ENCODE measurements at places on chromosomes 11 and 22.

DNA sequence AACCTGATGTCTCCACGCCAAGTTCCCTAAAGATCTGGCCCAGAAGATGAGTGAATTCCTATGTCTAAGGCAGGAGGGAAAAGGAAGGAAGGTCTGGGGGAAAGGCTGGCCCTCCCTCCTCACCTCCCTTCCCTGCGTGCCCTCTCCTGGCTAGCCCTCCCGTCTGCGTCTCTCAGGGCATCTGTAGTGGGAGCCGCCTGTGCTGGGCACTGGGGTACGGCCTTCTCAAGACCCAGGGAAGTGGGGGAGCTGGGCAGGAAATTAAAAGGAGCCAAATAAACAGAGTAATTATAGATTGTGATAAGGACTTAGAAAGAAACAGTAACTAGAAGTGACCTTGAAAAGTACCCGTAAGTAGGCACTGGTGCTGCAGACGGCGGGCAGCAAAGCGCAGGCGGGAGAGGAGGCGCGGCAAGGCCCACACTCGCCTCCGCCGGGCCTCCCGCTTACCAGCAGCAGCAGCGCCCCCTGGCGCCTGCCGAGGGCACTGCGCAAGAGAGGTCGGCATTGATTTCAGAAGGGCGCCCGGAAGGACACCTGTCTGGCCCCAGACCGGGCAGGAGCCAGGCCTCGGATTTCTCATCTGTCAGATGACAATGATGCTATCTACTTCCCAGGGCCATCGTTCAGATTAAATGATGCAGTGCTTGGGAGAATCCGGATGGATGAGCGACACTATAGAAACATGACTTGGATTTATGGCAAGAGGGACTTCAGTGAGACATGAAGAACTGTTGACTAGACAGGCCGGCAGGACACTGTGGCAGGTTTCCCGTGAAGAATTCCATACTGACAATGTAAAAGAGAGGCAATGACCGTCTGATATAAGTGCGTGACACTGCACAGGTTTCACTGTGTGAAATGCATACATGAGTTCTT, 7.3 kb downstream of the KCNJ1 start:
- peak; percentile 33 for DNase-seq

DNA sequence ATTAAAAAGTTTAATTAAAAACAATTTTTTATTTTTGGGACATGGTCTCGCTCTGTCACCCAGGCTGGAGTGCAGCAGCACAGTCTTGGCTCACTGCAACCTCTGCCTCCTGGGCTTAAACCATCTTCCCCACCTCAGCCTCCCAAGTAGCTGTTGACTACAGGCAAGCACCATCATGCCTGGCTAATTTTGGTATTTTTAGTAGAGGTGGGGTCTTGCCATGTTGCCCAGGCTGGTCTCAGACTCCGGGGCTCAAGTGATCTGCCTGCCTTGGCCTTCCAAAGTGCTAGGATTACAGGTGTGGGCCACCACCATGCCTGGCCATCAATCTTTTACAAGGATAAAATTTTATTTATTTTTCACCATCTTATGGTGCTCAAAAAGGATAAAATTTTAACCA, 43.3 kb upstream of the PHOX2A start:
- no peak for DNase-seq

DNA sequence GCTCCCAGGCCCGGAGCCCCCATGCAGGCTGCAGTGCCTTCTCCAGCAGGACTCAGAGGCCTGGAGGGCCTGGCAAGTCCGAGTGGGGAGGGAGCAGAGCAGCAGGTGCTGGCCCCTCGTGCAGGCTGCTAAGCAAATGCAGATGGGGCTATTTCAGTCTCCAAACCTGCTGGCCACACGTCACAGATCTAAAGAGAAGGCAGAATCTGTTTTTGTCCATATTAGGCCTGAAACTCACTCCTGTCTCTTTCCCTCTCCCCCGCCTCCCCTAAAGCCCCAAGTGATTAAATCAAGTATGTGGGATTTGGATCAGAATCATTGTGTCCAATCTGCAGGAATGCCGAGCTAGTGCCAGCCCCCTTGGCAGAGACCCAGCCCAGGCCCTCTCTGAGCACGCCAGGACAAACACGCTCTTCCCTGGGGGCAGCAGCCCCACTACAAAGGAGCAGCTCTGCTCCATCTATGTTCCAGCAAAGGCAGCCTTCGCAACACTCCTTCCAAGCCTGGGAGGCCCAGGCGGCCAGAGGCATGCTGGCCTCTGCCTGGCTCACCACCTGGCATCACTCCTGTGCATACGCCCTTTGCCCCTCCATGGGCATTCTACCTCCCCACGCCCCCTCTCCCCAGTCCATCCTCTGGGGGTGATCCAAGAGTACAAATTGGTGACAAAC, 26.5 kb downstream of the RPL27A start:
- peak; percentile 97 for DNase-seq

- DNase-seq = no peak
Measured at GRCh38 chr11:38927993-38928392, 2330.0 kb upstream of the RAG2 start.

GRCh38 chr11:76380977-76381719, at the start of the genes GVQW3 and THAP12:
Gene GVQW3, plus strand, starts transcription at chr11:76381323. Its CDS starts 506 bp downstream, at chr11:76381829.
Gene THAP12, minus strand, starts transcription at chr11:76381132. Its CDS starts 296 bp downstream, at chr11:76380836.
- DNase-seq = peak; percentile 98

DNA sequence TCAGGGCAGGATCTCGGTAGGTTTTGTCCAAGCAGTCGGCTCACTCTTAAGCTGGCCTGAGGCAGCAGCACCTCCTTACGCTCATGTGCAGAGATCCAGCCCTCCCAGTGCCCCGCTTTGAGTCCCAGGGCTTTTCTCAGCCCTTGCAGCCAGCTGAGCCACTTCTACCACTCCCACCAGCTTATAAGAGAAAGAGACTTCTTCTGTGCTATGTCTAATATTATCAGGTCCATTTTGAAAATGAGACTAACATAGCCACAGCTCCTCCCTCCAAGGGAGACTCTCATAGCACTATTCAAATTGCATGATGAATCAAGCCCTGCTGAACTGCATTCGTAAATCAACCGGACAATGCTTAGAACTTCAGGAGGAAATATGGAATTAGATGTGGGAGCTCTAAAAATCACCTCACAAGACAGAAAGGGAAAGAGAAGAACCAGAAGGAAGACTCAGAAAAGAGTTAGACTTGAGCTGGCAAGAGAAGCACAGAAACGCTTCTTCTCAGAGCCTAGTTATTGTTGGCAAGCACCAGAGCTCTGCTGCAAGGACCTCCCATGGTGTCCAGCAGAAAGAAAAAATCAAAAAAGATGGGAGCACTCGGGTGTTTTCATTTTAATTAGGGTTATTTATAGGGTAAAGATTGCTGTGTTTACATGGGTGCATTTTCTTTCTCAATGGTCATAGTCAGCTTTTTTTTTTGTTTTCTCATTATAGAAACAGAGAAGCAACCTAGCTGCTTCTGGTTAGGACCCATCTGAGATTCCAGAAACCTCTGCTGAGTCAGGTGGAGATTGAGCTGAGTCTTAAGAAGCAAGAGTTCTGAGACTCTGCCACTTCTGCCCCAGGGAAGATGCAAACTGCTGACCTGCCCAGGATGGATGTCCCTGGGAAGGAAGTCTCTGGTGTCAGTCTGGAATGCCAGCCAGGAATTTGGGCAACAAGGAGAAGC, 181.4 kb downstream of the ETS1 start:
- DNase-seq = no peak

- DNase-seq = no peak
Measured at GRCh38 chr11:69055212-69055586, 6.5 kb downstream of the TPCN2 start.

DNA sequence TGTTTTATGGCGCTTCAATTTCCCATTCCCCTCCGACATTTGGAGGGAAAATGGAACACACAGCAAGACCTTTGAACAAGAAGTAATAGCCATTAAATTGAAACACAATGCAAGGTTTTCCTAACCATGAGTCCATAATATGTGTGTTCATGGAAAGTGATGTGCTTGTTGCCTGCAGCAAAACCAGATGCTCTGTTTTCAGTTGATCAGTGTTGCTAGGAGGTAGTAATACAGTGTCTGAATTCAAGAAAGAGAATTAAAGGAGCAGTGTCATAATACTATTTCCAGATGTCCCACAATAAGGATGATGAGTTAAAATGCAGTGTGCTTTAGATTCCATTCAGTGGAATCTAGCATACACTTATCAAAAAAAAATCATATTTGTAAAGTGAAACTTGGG, 637.4 kb upstream of the API5 start:
- no peak for DNase-seq

DNA sequence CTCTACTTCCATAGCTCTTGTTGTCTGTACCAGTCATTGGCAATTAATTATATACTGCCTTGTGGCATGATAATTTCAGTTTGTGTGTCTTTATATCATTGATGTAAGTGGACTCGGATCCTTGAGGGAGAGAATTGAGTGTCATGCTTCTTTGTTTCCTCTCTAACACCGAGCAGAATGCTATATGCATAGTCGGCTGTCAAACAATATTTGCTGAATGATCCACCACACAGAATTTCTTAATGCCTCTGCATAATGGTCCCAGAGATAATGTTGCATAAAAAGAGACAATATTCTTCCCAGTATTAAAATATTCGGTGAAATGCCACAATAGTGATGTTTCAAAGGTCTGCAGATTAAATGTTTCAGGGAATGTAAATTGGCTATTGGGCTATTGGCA, 664.8 kb downstream of the NTM start:
- DNase-seq = no peak

DNA sequence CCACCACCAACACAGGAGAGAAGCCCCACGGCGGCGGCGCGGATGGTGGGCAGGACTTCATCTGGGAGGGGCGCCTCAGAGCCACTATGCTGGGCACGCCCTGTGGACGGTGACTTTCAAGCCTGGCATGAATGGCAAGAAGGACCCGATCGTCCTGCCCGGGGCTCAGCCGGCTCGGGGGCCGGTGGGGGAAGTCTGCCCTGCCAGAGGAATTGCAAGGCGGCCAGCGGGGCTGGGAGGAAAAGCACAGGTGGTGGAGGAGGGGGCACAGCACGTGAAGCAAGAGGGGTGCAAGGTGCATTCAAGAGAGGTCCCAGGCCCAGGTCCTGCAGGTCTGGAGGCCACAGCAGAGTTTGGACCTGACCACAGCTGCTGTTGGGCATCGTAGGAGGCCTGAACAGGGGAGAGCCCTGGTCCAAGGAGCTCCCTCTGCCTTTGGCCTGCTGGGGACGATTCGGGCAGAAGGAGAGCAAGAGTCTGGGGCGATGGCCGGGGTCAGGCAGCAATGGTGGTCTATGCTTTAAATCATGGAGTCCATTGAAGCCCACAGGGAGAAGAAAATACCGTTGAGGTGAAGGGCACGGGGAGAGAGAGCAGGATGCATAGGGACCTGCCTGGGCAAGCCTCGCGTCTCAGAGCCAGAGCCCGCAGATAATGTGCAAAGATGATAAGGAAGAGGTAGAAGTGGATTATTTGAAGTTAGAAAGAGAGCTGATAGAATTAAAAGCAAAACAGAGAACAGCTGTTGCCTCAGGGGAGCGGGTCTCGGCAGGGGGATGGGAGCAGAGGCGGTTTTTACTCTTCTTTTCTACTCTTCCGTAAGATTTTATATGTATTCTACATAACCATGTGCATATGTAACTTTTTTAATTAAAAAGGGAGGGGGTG, 82.6 kb upstream of the SHISAL1 start:
- DNase-seq = no peak

DNA sequence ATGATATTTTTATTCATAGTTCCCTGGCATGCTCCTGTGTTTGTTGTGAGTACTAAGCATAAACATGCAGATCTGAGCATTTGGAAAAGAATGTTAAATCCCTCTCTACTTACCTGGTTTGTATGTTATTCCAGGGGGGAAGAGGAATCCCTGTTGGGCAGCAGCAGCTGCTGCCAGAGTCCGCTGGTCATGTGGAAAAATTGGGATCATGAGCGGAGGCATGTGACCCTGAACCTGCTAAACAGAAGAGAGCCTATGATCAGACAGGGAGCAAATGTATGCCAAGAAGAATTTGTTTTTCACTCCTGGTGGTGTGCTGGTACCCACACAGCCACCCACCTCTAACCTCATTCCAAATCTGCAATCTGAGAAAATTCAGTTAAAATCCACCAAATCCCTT, 244.7 kb downstream of the SOX6 start:
- no peak for DNase-seq

GRCh38 chr22:48173061-48173772, 1410.8 kb downstream of the TBC1D22A start:
- DNase-seq = no peak

- DNase-seq = no peak
Measured at GRCh38 chr11:20739107-20739506, 69.7 kb downstream of the NELL1 start.

DNA sequence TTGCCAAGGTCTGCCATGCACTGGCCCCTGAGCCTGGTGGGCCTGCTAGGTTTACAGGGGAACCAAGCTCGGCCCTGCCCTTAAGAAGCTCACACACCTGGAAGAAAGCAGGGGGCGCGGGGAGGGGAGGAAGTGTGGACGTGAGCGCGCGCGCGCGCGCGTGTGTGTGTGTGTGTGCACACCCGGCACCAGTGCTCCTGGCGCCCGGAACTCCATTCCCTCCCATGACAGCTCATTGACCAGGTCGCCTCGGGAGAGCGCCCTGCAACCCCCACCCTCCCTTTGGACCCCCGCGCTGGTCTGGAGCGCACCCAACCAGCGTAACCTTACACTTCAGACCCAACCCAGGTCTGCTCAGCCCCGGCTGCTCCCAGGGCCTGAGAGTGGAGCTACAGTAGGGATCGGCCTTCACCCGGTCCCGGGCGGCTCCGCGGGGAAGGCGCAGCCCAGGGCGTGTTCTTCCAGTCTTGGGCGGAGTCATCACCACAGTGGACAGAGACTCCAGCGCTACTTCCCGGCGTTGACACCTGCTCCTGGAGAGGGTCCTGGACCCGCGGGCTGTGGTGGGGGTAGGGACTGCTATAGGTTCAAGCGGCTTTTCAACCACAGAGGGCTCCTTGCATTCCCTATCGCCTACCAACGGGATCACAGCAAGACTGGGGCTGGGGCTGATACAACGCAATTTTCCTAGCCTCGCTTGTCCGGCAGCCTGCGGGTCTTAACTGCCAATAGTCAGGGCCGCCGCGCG, 1.5 kb downstream of the GALNT18 start:
- DNase-seq = no peak

DNA sequence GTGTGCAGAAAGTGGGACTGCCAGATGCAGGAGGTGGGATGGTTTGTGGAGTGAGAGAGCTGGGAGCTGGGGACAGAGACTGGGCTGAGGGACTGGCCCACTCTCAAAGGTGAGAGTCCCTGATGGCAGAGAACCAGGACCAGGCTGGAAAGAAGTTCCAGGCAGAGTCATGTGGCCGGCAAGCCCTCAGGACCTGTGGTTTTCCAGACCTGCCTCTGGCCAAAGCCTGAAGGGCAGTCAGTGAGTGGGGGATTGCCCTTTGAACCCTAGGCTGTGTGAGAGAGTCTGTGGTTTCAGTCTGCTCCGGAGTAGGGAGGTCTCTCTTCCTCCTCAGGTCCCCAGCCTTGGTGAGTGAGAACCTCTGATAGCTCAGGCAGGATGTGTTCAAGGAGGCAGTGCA, 17.0 kb downstream of the KCNC1 start:
- DNase-seq = no peak

- DNase-seq = no peak
Measured at GRCh38 chr11:134445601-134446325, 33.7 kb upstream of the B3GAT1 start.

DNA sequence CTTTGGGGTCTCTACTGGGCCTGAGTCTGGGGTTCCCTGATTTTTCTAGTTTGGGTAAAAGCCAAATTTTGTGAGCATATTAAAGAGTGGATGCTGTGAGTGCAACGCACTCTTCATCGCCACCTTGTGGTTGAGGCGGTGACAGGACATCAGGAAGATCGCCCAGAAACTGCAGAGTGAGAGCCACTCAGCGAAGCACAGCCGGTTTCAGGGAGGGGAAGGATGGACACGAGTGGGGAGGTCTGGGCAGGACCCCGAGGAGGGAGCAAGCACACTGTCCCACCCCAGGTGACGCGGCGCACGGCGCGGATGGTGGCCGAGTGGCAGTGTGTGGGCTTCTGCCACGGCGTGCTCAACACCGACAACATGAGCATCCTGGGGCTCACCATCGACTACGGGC, 9.1 kb downstream of the SELENOO start:
- DNase-seq = peak; percentile 39

- DNase-seq = no peak
Measured at GRCh38 chr11:75480185-75481175, 45.3 kb downstream of the GDPD5 start.

Data from fibroblast of the conjunctiva (primary cell).